ENCODE measurements at places on chromosomes 13 and 19.

GRCh38 chr19:39064405-39064804, 19.8 kb upstream of the ACP7 start:
- DNase-seq, result no peak

- no peak for DNase-seq
Observed at GRCh38 chr13:41897126-41897525, 63.8 kb downstream of the VWA8 start.

DNA sequence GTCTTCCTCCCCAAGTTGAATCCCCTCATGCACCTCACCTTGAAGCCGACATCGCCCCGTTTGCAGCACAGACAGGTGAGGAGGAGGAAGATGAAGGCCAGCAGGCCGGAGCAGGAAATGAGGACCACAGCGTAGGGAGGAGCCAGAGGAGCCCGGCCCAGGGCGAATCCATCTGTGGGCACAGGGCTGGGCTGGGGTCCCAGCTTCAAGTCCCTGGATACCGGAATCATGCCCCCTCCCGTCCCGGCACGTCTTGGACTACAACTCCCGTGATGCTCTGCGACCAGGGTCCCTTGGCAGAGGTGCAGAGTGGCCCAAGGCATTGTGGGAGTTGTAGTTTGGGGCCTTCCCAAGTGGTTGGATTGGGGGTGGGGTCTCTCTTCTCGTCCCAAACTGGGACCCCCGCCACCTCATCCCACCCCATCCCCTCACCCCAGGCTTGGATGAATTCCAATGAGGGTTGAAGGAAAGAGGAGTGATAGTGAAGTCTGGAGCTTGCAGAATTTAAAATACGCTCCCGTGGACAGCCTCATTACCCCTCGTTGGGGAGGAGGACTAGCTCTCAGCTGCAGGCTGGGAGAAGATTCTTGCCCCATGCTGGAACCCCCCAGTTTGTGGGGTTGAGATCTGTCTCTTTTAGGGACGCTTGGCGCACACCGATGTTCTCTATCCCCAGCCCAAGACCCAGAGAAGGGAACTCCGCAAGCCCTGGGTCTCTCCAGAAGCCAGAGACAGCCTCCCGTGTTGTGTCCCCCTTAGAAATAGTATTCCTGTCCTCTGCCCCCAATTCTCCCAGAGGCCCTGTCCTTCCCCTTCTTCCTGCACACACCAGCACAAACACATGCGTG, 990 bp downstream of the LMTK3 start:
- peak; percentile 45 for DNase-seq

DNA sequence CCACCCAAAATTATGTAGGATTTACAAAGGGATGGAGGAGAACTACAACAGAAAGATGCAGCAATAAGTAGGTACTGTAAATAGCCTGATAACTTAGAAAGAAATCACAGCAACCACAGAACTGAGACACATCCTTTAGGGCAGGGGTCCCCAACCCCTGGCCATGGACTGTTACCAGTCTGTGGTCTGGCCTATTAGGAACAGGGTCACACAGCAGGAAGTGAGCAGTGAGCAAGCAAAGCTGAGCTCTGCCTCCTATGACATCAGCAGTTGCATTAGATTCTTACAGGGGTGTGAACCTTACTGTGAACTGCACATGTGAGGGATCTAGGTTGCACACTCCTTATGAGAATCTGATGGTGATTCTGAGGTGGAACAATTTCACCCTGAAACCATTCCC, 997.6 kb downstream of the DIAPH3 start:
- DNase-seq, result no peak

DNA sequence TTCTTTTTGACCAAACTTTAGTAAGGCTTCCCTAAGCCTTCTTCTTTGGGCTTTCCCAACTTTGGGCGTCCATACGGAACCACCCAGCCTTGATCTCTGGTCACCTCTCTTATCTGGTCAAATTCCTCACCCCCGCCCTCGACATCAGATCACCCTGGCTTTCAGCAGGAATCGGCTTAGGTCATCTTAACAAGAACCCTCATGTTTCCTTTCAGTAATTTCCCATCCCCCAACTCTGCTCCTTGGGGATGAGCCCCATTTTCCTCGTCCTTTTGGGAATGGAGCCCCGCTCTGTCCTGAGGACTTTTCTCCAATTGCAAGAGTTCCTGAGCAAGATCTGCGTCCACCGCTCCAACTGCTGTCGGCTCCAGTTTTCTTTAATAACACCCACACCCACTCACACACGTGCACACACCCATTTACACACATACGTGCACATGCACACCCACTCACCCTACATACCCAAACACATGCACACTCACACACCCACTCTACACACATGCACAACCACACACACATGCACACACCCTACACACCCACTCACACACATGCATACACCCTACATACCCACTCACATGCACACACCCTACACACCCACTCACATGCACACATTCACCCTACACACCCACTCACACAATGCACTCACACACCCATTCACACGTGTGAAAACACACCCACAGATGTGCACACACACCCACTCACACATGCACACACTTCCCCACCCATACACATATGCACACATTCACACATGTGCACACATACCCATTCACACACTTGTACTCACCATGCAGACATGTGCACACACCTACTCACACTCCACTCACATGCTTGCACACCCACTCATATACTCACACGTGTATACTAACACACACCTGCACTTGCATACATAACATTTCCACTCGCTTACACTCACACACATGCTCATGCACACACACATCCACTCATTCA, 87.0 kb upstream of the TM9SF2 start:
- DNase-seq, result no peak

DNA sequence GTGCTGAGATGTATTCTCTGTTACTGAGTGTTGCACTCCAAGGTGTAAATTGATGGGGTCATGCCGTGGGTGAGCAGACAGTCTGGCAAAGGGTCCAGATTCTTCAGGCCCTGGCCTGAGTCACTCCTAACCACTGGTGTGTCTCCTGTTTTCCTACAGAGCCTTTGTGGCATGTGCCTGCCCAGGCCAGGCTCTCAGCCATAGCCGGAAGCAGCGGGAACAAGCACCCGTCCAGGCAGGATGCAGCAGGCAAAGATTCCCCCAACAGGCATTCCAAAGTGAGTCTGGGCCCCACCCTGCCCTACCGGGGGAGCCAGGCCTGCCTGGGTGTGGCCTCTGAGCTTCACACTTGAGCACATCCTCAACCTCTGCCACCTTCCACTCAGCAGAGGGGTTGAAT, 61.9 kb downstream of the DPF1 start:
- no peak for DNase-seq

DNA sequence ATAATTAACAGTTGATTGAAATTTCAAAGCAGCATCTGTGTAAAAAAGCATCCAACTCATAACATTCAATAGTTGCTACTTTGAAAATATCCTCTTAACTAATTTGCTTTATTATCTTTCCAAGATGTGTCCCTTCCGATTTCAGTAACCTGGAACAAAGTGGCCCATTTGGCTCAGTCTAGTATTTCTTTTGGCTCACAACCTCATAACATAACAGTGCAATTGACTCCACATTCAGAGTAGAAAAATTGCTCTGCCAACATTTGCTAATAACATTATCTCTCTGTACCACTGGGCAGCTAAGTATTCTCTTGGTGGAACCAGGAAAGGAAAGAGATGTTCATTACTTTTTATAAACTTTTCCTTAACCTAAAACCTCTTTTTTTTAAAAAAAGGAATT, 571.1 kb upstream of the ARGLU1 start:
- DNase-seq, result no peak

GRCh38 chr19:55287361-55288079, 3.7 kb downstream of the BRSK1 start:
- DNase-seq, result no peak

DNA sequence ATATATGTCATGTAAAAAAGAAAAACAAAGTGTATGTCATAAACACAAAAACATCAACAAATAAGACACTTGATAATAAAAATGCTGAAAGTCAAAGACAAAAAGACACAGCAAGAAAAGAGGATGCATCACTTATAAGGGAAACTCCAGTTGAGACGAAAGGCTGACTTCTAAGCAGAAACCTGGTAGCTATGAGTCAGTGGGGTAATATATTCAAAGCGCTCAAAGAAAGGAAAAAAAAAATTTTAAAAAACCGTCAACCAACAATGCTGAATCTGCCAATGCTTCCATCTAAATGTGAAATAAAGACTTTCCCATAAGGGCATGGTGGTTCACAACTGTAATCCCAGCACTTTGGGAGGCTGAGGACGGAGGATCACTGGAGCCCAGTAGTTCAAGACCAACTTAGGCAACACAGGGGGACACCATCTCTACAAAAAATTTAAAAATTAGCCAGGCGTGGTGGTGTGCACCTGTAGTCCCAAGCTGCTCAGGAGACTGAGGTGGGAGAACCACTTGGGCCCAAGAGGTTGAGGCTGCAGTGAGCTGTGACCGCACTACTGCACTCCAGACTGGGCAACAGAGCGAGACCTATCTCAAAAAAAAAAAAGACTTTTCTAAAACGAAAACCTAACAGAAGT, 24.0 kb downstream of the USP12 start:
- no peak for DNase-seq

DNA sequence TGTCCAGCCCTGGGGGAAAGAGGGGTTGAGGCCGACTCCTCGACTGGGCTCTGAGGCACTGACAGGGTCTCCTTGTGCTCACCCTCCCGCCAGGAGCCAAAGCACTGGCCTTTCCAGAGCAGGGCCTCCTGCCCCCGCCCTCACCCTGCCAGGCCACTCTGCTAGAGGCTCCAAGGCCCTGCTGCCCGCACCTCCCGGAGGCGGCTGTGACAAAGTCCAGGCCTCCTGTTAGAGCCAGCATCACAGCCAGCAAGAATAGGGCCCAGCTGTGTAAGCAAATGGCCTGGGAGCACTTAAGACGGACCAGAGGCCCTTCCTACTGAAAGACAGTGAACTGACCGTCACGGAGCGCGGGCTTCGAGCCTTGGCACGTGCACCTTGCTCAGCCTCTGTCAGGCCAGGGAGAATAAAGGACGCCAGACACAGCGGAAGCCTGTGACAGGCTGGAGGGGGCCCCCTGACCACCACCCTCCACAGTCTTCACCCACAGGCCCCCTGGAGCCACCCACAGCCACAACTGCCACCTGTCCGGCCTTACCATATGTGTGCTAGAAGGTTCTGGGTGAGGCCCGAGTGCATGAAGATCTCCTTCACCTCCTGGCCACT, 50.9 kb downstream of the EPS15L1 start:
- DNase-seq, result no peak

- DNase-seq, result no peak
Observed at GRCh38 chr19:18493440-18494266, 28.2 kb downstream of the ELL start.

GRCh38 chr13:32001154-32001768, 30.3 kb upstream of the FRY start:
- peak; percentile 51 for DNase-seq

GRCh38 chr13:28421676-28422410, 73.1 kb downstream of the FLT1 start:
- DNase-seq, result no peak

DNA sequence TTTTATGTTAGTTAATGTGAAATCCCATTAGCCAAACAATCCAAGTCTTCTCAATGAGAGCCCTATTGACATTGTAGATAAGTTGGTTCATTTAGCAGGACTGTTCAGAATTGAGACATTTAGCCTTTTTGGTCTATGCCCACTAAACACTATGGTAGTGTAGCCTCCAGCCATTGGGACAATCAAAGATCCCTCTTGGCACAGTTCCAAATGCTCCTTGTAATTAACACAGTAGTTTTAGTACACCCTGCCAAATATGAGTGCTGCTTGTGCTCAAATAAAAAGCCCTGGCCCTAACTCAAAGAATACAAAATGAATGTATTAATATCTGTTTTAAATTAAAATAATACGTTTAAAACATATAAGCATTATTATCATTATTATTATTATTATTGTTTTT, 15.4 kb upstream of the FAM216B start:
- no peak for DNase-seq

DNA sequence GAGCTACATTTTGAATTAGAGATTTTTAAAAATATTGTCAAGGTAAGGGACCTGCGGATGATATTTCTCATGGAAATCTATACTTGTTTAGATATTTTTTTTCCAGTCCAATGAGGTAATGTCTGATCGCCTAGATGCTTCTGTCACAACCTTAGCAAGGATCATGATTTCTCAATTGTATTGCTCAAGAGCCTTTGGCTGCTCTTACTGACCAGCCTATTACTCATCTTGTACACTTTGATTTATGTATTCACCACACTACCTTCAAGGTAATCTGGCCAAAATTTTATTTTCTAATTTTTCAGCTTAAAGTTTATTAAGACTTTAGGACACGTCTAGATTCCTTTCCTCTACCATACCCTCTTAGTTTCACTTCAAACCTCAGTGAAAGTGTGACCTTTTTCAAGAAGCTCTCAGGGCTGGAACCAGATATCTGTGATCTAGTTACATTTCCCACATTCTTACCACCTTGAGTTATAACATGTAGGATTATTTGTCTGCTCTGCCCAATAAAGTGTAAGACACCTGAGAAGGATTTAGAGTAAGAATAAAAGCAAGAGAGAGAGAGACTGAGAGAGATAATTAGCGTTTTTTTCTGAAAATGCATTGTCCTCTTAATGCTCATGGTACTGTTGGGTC, 197.1 kb downstream of the ITGBL1 start:
- peak; percentile 82 for DNase-seq

DNA sequence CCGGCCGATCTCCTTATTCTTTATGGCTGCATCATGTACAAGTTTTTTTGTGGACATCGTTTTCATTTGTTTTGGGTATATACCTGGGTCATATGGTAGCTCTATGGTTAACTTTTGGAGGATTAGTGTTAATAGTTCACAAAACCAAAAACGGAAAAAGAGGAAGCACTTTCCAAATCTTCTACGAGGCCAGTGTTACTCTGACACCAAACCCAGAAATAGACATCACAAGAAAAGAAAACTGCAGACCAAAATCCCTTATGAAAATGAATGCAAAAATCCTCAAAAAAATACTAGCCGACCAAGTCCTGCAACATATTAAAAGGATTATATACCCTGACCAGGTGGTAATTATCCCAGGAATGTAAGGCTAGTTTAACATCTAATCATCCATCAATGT, 29.8 kb downstream of the ADGRE2 start:
- DNase-seq, result no peak

DNA sequence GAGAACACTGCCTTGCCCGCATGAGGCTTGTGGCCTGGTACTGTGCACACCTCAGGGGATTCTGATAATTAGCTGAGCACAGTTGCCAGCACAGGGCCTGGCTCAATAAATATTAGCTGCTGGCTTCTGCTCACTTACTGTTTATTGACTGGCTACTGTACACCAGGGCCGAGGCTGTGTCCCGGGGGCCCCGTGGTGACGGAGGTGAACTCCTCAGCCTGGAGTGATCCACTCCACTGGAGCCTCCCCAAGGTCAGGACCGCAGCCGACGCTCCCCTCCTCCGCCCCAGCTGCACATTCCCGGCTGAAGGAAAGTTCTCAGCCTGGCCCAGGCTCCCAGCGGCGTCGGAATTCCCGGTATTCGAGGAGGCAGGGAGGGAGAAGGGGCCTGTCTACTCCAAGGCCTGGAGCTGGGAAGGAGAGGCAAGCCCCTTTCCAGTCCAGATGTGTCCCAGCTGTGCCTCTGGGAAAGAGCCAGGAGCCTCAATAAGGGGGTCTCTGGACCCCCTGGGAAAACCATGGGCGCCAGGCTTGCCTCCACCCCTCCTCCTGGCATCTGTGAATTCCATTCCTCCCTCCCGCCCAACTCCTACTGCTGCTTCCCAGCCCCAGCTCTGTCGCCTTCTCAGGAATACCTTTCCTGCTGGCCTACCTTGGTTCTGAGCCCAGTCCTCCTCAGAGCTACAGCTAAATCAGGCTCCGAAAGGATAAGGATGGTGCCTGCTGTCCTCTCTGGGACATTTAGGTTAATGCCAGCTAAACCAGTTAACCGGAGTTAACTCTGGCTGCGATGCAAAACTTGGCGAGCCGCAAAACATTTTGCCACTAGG, 7.3 kb downstream of the RPS16 start:
- DNase-seq, result peak; percentile 95

GRCh38 chr13:36344886-36345437, 1.2 kb downstream of the SPART start:
- DNase-seq, result no peak
